Small intestine (tissue), 16 donors: ENCODE measurements at places on chromosomes 12 and 14.

- no peak for DNase-seq
Observed at GRCh38 chr14:43872222-43872621, 634.9 kb downstream of the FSCB start.

GRCh38 chr12:52980650-52981423 is 25.4 kb upstream of the EIF4B start:
- DNase-seq: peak; percentile 97

DNA sequence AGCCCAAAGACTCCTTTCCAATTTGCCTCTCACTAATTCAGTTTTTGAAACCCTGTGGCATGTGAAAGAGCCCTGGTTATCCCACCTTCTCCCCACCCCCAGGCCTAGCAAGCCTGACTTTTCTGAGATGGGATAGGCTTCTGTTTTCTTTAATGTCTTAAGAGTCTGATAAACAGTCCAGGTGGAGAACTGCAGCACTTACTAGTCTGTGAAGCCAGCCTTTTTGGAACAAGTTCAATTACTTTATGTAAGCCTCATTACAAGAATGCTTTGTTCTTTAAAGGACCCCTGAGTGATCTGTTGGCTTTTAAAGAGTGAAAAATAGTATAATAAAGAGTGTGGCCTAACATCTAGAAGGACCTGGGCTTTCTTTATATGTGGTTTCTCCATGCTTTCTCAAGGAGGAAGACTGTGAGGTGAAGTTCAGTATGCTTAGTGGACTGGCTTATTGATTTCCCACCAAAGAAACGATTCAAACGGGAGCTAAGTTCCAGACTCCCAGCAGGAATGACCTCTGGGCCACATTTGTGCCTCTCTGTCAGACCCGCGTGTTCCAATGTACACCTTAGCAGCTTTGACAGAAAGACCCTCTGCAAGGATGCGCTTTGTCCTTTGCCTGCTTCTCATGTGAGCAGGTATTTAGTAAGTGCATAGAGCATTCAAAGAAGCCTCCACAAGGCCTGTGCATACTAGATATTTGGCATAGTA is 129.5 kb downstream of the DAAM1 start:
- no peak for DNase-seq

DNA sequence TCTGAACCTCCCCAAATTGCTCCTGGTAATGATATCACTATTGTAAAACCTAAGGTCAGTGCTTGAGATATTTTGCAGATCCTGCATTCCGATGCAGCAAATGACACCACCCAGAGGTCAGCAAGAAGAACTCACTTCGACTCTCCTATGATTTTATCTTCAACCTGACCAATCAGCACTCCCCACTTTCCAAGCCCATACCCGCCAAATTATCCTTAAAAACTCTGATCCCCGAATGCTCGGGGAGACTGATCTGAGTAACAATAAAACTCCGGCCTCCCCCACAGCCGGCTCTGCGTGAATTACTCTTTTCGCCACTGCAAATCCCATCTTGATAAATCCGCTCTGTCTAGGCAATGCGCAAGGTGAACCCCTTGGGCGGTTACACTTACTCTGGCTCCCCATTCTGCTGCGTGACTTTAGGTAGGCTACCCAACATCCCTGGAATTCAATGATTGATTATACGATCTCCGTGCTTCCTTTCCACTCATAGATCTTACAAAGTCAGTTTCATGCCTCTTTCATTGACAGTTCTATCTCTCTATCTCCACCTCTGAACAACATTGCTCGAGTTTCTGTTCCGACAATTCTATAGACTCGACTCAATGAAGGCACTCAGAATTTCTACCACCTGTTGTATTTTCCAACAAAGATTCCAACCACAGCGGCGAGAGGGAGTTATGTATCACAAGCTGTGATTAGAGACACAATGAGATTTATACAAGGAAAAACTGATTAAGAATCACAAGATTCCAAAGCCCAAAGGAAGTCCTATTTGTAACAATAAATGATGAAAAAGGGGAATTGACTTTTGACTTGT is 939 bp downstream of the NPC2 start:
- peak; percentile 48 for DNase-seq

DNA sequence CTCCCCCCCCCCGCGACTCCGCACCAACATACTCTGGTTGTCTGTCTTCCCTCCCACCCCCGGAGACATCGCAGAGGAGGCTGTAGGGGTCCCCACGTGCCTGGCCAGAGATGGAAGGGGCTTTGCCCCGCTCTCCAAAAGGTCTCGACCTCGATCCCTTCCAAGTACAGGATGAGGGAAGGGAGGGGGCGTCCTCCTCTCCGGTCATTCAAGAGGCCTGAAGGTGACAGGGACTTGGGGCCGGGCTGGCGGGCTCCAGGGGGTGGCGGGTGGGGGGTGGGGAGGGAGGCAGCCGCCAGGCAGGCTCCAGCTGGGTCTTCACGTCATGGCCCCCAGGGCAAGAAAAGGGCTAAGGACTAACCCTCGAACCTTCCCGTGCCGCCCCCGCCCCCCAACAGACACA is 15.1 kb downstream of the TBX3 start:
- DNase-seq: no peak

GRCh38 chr14:74083784-74084276 is 423 bp downstream of the ALDH6A1 start:
- DNase-seq: peak; percentile 16
